ENCODE measurements at places on chromosomes 4 and X. TPM values are rescaled to one million over a fixed set of nuclear protein-coding genes. Genes with fewer than 3 reads are reported as not detected.

The GAGE2A gene
- not detected for total RNA-seq

The MFAP3L gene
- 1.7 TPM for total RNA-seq

The PYURF gene
- total RNA-seq, result 53.2 TPM

The VGLL1 gene
- 0.77 TPM for total RNA-seq

The SSX4B gene
- total RNA-seq, result not detected

The MAP7D2 gene
- total RNA-seq, result 0.17 TPM

The KLHL5 gene
- total RNA-seq, result 16.4 TPM

The STATH gene
- not detected for total RNA-seq

The TMEM31 gene
- not detected for total RNA-seq

The CYTL1 gene
- total RNA-seq, result not detected

The PLP1 gene
- not detected for total RNA-seq

The S100G gene
- not detected for total RNA-seq

Measured in activated naive CD8-positive, alpha-beta T cell treated with anti-CD3 and anti-CD28 coated beads, Interleukin-2, amount 10 ng/mL, durations not matched to agents 7 days and 5 days (primary cell).